ENCODE measurements at places on chromosomes 2 and 18.

DNA sequence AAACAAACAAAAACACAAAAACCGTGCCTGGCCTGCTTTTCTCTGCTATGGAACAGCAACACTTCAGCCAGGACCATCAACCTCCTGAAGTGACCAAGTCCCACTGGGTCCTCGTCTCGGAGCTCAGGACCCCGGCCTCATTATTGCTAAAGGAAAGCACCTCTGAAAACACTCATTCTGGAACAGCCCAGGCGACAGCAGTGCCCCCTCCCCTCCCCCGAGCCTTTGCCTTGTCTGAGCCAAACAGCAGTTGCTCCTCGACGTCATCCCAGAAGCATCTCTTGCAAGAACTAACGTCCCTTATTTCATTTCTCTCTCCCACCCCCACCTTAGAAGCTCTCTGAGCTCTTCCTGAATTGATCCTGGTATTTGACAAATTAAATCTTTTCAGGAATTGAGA is 27.4 kb downstream of the APCDD1 start:
- no peak for DNase-seq

- DNase-seq, result no peak
Observed at GRCh38 chr2:204946892-204947291, 401.6 kb downstream of the PARD3B start.

GRCh38 chr2:95076705-95077529 is 44.7 kb downstream of the MRPS5 start:
- DNase-seq, result no peak

- DNase-seq, result no peak
Observed at GRCh38 chr18:79336556-79337142, 59.1 kb upstream of the NFATC1 start.

Data from GM12878 (cell line).